ENCODE measurements at places on chromosomes 7 and 10. TPM values are rescaled to one million over a fixed set of nuclear protein-coding genes. Genes with fewer than 3 reads are reported as not detected.

The MBL2 gene
- polyA plus RNA-seq: not detected

The OPALIN gene
- not detected for polyA plus RNA-seq

The NRCAM gene
- polyA plus RNA-seq: 3.3 TPM

The NEBL gene
- 0.09 TPM for polyA plus RNA-seq

The CYP2E1 gene
- 0.19 TPM for polyA plus RNA-seq

The CABCOCO1 gene
- polyA plus RNA-seq: not detected

DNA sequence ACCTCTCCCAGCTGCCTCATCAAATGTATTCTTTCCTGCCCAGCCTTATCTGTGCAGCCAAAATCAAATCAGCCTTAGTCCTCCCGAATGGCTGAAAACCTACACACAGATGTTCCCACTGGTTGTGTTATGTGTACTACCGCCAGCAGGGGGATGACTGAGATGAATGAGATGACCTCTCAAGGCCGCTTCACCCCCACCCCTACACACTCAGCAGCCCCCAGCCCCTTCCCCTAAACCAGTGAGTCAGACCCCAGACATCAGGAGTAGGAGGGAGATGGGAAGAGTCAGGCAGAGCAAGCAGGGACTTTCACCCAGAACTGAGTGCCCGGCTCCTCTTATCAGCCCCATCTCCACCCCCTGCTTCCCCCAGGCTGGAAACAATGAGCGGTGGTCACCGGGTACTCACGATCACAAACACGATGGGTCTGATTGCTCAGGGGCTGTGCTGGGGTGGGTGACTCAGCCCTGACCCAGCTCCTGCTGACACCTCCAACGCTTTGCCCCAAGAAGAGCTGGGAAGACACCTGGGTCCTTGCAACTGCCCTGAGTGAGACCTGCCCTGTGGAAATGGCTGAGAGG lies 6.5 kb upstream of the C10orf105 start:
- DNase-seq: no peak

DNA sequence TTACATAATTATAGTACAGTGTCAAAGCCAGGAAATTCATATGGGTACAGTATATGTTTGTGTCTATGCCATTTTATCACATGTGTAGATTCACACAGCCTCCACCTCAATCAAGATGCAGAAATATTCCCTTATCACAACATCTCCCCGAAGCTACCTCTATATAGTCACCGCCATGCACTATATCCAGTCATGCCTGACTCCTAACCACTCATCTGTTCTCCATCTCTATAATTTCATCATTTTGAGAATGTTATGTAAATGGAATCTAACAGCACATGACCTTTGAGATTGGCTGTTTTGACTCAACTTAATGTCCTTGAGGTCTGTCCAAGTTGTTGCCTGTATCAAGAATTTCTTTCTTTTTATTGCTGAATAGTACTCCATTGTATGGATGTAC lies 22.3 kb upstream of the SLC25A13 start:
- no peak for DNase-seq

DNA sequence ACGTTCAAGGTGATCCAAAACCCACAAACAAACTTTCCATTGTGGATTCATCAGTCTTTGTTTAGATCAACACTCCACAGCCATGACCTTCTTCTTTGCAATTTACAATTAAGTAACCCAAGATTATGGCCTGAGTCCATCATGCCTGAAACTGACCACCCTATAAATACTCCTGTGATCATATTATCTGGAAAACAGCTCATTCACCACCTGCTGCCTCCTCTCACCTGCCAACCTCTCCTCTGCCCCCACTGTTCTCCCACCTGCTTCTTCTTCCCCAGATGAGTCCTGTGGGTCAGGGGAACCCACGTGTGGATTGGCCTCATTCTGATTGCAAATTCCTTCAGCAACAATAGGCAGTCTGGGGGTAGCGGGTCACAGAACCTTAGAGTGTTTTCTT lies 81.4 kb downstream of the ABLIM1 start:
- no peak for DNase-seq

- DNase-seq: no peak
These were observed 12.0 kb upstream of the MAPK8 start for GRCh38 chr10:48294431-48294830.

GRCh38 chr7:11776039-11776438 lies 56.0 kb downstream of the THSD7A start:
- no peak for DNase-seq

DNA sequence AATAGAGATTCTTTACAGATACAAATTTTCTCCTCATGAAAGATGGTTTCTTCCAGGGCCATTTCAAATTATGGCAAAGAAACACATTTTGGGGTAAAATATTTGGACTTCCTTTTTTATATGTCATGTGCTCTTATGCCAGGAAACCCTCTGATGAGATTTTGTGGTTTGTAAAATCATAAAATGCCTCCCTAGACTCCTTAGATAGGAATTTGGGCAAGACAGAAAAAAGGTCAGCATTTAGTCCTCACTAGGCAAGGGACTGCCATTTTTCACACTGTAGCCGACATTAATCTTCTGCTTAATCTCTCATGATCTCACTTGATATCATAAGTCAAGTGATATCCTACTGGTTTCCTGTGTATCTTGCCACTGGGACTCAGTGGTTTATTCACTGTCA lies 286.4 kb downstream of the ARHGAP12 start:
- DNase-seq: no peak

DNA sequence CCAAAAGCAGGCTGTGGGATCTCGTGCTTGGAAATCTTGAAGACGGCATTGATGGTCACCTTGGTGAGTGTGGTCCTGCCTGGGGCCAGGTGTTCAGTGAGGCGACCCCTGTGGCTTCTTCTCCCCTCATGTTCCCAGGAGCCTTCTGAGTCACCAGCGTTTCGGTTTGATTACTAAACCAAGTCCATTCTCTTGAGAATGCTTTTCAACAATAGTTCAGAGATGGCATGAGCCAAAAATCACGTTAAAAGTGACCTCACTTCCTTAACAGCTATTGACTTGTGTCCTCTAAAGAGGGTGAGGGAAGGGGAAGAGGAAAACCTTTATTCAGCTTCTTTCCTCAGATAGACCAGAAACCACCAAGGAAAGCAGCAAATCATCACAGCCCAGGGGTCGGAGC lies 315.2 kb downstream of the GATA3 start:
- DNase-seq: peak; percentile 84

DNA sequence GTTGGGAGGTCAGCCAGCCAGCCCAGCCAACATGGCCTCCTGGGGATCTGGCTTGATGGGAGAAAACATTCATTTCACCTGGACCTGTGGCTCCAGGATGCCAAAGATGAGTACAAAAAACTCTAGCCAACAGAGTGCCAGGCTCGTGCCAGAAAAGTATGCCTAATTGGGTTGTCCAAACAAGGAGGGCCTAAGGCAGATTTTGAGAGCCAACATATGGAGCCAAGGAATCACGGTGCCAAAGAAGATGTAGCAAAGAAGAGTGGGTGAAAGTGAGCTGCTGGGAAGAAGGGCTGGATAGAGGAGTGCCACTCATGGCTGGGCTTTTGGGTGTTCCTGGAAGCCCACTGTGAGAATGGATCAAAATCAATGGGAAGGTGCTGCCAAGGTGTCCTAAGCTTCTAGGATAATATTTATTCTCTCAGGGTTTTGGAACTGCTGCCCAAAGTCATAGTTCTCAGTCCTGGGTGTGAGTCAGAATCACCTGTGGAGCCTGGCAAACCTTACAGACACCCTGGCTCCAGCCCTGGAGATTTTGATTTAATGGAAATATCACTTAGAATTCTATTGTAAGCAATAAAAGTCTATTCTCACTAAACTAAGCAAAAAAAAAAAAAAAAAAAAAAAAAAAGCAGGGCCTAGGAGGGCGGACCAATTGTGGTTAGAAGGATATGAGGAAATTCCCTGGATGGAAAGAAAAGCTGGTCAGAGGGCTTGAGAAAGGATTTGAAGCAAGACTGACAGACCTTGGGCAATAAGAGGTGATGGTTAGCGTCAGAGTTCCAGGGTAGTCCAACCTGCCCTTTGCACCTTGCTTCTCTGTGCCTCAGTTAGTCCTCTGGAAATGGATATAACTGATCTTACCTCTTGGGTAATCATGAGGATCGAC lies 182.2 kb upstream of the PRR15 start:
- DNase-seq: no peak

- no peak for DNase-seq
These were observed 14.7 kb downstream of the GRID2IP start for GRCh38 chr7:6536262-6537260.

- DNase-seq: no peak
These were observed 26.9 kb downstream of the SPOCK2 start for GRCh38 chr10:72061491-72061890.
